ENCODE measurements at places on chromosomes 7 and 10.

- DNase-seq, result no peak
Measured at GRCh38 chr7:108222236-108222892, 92.2 kb upstream of the LAMB4 start.

DNA sequence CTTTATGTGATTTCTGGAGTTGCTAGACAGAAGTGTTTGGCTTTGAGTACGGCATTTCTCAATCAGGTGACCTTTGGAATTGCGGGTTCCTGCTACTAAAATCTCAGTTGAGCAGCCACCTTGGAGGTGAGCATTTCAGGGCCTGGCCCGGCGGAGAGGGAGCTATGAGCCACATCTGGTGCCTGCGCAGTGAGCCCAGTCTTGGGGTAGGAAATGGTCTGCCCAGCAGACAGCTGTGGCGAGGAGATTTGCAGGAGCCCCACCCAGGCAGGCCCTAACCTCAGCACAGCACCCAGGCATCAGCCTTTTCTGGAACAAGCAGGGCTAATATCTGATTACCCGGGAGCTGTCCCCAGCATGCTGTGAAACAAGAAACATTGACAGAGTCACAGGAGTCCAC is 547.9 kb upstream of the FOXK1 start:
- DNase-seq, result no peak

DNA sequence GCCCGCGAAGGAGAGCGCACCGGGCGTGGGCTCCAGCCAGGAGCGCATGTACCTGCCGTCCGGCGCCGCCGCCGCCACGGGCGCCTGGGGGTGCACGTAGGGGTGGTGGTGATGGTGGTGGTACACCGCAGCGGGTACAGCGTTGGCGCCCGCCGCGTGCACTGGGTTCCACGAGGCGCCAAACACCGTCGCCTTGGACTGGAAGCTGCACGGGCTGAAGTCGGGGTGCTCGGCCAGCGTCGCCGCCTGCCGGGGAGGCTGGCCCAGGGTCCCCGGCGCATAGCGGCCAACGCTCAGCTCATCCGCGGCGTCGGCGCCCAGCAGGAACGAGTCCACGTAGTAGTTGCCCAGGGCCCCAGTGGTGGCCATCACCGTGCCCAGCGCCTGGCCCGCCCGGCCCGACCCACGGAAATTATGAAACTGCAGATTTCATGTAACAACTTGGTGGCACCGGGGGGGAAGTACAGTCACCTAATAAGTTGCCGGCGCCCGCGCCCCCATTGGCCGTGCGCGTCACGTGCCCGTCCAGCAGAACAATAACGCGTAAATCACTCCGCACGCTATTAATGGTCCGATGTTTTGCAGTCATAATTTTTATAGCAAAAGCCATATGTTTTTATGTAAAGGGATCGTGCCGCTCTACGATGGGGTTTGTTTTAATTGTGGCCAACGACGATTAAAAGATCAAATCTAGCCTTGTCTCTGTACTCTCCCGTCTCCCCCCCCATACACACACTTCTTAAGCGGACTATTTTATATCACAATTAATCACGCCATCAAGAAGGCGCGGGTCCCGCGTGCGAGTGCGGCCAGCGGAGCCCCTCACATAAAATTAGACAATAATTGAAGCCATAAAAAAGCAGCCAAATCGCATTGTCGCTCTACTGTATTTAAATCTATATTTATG is at the start of gene HOXA9:
Gene HOXA9, minus strand, starts transcription at position 449 of the 907 bp plus-strand sequence. Its CDS starts 80 bp downstream, at position 369.
- no peak for DNase-seq

GRCh38 chr7:43700646-43701499 is 28.4 kb downstream of the COA1 start:
- DNase-seq, result no peak

DNA sequence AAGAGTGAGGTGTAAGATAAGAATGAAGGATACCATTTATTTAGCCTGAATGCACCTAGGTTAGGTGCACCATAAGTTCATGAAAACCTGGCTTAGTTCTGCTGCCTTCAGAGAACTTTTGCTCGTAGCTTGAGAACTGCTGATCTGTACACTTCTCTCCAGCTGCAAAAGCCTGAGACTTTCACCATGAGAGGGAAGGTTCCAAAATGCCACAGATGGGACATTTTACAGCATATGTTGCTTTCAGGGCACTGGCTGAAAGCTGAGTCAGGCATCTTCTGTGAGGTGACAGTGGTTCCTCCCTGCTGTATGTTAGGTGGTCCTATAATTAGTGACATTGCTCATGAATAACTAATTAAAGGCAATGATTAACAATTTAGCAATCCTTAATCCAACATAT is 298.3 kb downstream of the GALNT17 start:
- no peak for DNase-seq

DNA sequence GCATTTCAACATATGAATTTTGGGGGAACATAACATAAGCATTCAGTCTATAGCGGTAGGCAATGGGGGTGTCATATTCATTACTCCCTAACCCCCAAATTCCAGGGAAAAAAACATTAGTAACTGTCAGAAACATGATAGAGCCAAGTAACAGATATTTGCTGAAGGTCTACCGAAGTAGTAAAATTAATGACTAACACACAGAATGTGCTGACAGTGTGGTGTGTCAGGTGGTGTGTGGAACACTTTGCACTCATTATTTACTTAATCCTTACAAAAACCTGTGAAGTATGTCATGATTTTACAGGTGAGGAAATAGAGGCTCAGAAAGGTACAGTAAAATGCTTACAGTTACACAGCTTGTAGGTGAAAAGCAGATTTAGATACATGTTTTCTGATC is 85.4 kb upstream of the RHOBTB1 start:
- no peak for DNase-seq

DNA sequence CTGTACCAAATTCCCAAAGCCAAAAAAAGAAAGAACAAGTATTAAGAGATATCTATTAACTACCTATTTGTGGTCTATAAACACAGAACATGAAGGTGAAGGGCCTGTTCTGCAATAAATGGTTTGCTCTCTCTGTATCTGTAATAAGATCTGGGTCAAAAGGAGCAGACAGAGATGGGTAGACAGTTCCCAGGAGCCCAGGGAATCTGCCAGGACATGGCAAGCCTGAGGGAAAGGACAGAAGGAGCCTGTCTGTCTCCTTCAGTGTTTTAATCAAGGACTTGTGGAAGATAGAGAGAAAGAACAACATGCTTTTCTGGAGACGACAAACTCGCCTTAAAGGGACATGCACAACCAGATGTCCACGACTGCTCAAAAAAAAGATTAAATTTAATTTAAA is 165.7 kb downstream of the ELMO1 start:
- no peak for DNase-seq

DNA sequence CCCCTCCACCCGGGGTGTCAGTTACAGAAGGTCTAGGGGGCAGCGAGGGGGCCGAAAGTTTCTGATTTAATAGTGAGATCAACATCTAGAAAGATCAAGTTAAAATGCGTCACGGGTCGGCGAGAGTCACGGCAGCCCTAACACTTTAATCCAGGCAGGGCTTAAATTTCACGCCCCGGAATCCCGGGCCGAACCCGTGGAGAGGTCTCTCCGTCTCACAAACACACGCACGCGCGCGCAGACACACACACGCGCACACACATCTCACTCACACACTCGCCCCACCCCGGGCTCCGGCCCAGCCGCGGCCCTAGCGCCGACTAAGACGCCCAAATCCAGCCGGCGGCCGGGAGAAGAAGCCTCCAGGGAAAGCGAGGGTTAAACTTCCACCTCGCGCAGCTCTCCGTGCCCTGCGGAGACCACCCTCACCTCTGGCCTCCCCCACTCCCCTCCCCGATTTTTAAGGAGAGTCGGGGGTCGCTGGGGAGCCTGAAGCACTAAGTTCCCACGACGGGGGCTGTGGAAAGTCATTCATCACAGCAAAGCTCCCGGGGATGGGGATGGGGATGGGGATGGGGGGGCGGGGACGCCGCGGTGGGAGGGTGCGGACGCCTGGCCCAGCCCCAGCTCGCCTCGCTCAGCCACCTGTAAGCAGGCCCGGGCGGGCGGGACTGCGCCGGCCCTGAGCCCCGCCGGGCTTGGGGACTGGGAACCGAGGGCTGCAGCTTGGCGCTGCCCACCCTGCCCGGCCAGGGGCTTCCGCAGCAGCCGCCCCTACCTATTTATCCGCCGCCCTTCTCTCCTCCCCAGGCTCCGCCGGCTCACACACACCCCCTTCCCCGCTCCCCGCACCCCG is 1.6 kb downstream of the PDGFA start:
- DNase-seq, result no peak

GRCh38 chr10:118760265-118760664 is 5.5 kb upstream of the CACUL1 start:
- DNase-seq, result no peak

DNA sequence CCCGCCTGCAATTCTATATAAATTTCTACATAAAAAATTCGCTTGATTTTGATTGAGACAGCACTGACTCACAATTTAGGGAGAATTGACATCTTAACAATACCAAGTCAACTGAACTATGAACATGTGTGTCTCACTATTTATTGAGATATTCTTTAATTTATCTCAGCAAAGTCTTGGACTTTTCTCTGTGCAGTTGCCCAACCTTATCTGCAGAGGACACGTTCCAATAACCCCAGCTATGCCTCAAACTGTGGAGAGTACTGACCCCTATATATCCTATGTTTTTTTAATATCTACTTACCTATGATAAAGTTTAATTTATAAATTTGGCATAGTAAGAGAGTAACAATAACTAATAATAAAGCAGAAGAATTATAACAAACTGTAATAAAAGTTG is 69.4 kb upstream of the PIP4K2A start:
- no peak for DNase-seq

DNA sequence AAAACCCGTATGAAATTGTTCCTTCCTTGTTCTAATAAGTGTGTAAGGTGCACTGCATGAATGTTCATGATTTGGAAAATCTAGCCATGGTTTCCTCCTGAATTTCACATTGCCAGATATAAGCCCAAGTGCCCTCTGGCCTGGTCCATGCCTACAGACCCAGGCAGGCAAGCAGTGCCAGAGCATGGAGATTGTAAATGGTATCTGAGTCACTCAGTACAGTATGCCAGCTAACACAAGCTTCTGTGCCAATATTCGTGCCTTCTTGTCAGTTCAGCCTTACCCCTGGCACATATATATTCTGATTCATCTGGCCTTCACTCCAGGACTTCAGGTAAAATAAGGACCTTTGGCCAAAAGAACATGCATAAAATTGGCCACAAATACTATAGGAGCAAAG is 38.4 kb upstream of the PDE1C start:
- no peak for DNase-seq

DNA sequence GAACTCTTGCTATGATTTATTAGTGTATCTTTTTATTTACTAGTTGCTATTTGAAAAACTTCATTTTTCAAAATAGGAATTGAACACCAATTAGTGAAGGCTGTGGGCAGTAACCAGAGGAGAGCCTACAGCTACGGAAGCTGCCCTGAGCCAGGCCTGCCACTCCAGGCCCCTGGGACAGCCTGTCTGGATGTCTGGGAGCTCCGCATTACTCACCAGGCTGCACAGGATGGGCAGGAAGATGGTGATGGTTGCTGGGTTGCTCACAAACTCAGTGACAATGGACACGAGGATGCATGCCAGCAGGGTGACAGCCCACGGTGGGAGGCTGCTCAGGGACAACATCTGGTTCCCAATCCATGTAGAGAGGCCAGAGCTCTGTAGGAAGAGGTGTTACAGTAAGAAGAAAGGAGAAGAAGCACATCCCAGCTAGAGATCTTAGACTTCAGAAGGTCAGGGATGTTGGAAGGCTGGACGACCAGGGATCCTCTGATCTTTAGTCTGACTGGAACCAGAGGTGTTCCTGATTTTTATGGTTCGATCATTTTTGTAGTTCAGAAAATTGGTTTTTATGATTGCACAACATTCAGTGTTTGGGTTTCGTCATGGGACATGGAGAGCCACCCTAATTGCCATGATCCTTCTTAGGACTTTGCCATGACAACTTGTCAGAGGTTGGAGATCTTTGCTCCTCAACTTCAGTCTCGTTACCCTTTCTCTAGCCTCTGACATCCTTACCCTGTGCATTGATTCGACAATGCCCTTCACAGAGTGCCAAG is 23.2 kb downstream of the STMP1 start:
- no peak for DNase-seq

GRCh38 chr7:41559426-41559825 is 143.5 kb downstream of the INHBA start:
- no peak for DNase-seq

GRCh38 chr10:85433248-85433647 is 933.3 kb downstream of the GRID1 start:
- no peak for DNase-seq

DNA sequence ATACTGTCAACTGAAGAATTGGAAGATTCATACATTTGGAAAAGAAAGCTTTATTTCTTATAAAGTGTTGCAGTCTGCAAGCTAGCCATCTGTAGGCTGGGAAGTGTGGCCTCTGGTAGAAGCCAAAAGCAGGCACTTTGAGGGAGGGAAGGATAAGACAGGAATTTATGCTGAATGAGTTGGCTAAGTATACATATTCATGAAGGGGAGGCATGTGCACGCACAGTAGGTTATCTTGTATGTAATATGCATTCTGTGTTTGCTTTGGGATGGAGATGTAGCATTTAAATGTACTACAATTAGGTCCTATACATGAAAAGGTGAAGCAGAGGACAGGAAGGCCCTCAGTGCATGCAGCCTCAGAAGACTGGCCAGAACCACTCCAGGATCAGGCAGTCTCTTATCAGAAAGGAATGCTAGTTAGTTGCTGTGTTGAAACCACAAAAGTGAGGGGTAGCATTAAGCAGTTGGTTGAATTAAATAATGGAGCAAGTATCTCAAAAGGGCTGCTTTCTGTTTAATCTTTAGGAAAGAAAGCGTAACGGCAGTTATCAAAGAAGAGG is 40.9 kb downstream of the MYO3A start:
- no peak for DNase-seq

DNA sequence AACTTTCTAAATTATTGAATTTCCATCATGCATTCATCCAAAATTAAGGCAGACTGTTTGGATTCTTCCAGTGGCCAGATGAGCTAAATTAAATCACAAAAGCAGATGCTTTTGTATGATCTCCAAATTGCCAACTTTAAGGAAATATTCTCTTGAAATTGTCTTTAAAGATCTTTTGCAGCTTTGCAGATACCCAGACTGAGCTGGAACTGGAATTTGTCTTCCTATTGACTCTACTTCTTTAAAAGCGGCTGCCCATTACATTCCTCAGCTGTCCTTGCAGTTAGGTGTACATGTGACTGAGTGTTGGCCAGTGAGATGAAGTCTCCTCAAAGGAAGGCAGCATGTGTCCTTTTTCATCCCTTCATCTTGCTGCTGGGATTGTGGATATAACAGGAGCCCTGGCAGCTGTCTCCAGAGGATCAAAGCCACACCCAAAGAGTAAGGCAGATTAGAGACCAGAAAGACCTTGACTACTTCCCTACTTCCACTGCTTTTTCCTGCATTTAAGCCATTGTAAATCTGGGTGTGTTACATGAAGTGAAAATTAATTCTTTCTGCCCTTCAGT is 8.2 kb upstream of the CFAP69 start:
- DNase-seq, result no peak

- no peak for DNase-seq
Measured at GRCh38 chr7:94174956-94175355, 170.8 kb upstream of the BET1 start.

DNA sequence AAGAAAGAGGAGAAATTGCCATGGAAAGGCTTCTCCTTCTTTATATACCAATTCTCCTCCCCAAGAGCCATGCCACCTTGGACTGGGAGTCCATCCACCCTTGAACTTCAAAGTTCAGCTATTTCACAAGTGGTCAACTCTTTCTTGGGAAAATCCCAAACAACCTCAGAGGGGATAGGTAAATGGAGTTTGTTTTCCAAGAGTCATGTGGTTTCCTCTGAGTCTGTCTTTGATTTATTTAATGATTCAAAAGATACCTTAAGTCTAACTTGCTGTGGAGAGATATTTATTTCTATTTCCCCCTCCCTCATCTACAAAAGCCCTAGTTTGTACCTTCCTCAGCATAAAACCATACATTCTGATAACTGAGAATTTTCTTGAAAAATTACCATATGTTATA is 758.6 kb upstream of the IGFBP3 start:
- DNase-seq, result no peak
